ENCODE measurements at places on chromosomes 3 and 15.

- no peak for DNase-seq
These were observed 937.2 kb downstream of the ZPLD1 start for GRCh38 chr3:103372031-103372430.

GRCh38 chr3:133799794-133800585 is 5.6 kb upstream of the SRPRB start:
- DNase-seq: no peak

GRCh38 chr15:35043373-35044095 is 41.6 kb downstream of the NANOGP8 start:
- no peak for DNase-seq

DNA sequence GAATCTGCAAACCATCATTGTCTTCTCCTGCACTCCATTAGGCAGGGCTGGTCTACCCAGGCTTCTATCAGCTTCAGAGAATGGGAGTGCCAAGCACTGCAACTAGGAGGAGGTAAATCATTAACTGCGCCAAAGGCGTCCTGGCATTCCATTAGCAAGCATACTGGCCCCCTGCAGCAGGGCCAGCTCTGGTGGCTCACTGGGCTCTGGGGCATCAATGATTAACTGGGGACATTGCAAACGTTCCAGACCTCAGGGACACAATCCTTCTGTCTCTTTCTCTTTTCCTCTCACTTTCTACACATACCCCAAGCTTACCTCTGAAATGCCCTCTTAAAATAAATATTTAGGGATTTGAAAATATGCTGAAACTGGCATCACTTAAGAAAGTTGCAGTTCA is 129.0 kb downstream of the MYLK start:
- DNase-seq: no peak

DNA sequence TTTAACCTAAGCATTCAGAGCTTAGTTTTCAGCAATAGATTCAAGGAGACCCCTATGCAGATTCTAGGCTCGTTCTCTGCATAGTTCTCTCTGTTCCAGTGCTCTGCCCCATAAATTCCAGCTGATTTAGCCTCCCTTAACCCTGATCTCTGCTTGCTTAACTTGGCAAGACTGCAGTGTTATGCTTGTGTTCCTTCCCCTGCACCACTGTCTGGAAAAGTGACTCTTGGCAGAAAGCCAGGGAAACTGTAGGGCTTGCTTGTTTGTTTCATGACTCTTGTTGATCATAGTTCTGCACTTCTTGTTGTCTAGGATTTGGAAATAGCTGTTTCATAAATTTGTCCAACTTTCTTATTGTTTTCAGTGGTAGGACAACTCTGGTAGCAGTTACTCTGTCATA is 40.1 kb downstream of the ANAPC13 start:
- no peak for DNase-seq

DNA sequence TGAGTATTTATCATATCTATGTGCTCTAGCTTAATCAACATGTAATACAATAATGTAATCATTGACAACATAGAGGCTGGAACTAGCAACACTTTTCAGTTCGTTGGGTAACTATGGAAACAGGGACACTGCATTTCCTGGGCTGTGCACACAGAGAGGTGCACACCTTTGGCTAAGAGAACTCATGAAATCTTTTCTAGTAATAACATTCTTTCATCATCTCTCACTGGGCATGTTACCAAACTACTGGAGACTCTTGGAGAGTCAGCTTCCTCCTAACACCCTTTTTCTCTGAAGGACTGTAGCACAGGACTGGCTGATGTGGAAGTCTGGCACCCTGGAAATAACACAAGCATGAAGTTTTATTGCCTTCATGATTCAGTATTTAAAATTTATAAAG is 135.6 kb downstream of the KCNMB2 start:
- no peak for DNase-seq

DNA sequence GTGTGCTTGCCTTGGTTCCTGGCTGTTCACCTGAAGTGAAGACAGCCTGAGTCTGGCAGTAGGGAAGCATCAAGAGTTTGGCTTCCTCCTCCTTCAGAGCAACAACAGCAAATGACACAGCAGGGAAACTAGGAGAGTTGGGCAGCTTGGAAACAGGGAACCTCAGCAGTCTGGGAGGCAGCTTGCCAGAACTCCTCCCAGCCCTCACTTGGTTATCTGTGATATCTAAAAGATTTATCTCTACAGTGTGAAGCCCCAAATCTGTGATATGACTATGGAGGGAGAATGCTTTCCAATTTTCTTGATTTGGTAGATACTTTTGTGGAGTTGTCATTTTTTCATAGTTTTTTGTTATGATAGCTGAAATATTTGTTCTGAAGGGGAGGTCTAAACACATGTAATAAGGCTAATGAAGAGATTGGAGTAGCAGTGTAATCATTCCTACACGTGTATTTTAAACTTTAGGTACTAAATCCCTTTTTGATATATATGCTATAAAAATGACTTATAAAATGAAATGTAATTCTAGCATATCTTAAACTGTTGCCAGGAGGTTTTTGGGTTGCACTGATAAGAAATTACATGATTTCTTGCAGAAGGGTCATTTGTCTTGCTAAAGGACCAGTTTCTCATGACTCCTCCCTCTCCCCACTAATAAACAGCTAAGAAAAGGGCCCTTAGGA is 20.8 kb downstream of the UBE2E1 start:
- no peak for DNase-seq

- no peak for DNase-seq
These were observed 342.2 kb upstream of the TPRG1 start for GRCh38 chr3:188829576-188829975.

DNA sequence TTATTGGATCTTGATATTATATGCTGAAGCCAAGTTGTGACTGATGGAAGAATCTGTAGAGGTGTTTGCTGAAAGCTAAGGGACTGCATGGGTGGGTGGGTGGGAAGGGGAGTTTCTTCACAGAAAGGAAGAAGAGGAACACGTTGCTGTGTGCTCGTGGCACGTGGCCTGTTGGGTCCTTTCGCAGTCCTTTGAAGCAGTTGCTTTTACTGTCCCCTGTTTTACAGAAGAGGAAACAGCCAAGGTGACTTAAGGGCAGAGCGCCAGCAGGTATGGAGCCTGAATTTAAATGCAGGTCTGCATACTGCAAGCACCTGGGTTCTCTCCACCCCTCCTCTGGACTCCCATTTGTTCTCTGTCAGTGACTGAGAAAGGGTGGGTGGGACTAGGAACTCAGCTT is 59.4 kb upstream of the PRR23C start:
- DNase-seq: no peak

GRCh38 chr3:14223595-14223994 is 45.0 kb downstream of the LSM3 start:
- DNase-seq: no peak

DNA sequence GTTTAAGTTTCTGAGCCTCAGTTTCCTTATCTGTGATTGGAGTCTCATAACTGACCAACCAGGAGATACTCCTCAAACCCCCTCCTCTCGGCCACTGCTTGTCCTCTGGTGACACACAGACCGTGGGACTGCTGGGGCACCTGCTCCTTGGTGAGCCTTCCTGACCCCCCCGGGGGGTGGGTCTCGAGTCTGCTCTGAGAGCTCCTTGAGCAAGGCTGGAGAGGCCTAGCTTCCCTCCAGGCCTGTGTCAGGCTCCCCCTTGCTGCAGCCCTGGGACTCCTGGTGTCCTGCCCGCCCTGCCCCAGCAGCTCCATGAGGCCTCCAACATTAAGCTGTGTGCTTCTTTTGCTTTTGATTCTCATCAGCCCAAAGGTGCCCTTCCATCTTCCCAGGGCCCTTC is 27.7 kb downstream of the SRPRB start:
- no peak for DNase-seq

DNA sequence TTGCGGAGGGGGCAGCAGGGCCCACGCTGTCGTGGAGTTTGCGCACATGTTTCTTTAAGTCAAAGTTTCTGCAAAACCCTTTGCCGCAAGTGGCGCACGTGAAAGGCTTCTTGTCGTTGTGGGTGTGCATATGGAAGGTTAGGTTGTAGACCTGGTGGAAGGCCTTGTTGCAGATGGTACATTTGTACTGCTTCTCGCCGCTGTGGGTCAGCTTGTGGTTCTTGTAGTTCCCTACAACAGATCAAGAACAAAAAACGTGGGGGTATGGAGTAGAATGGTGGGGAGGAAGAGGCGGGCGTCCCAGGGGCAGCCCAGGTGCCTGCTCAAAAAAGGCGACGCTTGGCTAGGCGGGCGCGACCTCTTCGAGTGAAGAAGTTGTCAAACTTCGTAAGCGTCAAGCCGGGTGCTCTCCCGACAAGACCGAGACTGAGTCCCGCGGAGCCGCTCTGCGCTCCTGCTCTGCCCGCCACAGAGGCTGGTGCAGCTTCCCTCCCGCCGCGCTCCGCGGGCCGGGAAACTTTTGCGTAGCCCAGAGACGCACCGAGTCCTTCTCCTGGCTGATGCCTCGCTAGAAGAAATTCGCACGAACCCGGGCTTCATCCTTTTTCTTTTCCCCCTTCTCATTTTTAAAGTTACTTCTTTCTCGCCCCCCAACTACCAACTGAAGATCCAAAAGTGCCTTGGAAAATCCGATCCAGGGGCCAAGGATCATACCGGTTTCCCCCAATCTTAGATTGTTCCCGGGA is 3.1 kb downstream of the FEZF2 start:
- no peak for DNase-seq

GRCh38 chr15:83973816-83974215 is 261.8 kb upstream of the GOLGA6L4 start:
- DNase-seq: no peak

- DNase-seq: no peak
These were observed 19.9 kb upstream of the POLR2M start for GRCh38 chr15:57686657-57687056.

DNA sequence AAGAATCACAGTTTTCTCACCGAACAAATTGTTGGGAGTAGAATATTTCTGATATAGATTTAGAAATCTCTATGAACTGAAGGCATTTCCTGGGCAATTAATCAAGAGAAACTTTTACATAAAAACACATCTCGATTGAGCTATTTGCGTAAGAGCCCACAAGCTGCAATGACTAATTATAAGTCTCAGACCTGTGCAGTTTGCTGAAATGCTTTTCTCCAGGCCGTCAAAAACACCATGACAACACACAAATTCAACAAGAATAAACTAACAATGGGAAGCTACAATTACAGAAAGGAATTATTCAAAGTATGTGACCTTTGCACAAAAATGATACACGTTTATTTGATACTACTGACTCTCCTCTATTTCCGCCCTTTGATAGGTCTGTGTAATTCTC is 481.2 kb upstream of the WNT5A start:
- no peak for DNase-seq
